ENCODE measurements at places on chromosomes 12 and 14.

- no peak for DNase-seq
These were observed 3.2 kb downstream of the DUSP6 start for GRCh38 chr12:89348894-89349699.

- DNase-seq = no peak
These were observed 3.2 kb upstream of the ATXN2 start for GRCh38 chr12:111602348-111602747.

DNA sequence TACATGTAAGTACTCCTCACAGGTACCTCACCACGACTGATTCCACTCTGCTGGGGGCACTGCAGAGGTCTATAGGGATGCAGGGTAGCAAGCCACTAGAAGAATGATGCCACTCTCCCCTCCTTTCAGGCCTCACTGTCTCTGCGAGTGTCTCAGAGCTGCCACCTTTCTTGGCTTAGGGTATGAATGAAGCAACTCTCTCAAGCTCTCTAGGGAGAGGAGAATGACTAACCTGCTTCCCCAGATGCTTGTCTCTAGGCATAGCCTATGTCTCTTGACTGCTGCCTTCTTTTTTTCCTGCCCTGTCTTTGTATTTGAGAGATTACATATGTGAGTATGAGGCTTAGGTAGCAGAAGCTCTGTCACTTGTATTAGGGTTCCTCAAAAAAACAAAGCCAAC is 566.5 kb upstream of the ATP2B1 start:
- no peak for DNase-seq

DNA sequence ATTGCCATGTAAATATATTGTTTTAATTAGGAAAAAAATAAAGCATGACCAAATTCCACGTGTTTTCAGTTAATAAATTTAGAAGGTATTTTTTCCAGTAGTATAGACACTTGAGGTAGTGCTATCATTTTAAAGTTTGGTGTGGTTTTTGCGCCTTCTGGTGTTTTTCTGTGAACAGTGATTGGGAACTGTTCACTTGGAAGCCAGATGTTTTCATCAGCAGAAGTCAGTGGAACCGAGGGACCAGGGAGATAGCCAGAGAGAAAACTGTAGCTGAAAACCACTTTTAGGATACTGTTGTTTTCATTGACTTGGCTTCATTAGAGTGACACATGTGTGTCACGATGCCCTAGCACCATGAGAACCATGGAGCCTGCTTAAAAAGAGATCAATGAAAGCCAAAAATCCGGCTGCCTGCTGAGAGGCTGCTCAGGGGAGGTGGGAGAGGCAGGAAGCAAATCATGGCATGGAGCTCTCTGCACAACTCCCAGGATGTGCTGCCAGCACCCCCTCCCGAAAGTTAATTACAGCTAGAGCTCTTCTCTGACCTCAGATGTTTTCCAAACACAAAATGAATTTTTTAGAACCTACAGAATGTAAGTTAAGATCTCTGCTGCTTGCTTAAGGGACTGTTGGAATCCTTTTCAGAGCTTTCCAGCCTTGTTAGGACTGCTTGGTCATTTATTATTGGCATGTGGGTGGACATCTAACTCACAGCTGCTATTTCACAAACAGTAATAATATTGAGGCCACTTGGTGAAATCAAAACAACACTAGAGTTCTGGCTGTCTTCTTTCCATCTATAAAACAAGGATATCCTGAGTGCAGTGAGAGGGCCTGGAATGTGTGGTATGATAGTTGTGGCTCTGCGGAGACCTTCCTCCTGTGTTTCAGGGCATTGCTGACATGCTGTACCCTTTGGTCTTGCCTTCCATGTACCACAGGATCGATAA is 192.3 kb downstream of the ANO4 start:
- DNase-seq = no peak

DNA sequence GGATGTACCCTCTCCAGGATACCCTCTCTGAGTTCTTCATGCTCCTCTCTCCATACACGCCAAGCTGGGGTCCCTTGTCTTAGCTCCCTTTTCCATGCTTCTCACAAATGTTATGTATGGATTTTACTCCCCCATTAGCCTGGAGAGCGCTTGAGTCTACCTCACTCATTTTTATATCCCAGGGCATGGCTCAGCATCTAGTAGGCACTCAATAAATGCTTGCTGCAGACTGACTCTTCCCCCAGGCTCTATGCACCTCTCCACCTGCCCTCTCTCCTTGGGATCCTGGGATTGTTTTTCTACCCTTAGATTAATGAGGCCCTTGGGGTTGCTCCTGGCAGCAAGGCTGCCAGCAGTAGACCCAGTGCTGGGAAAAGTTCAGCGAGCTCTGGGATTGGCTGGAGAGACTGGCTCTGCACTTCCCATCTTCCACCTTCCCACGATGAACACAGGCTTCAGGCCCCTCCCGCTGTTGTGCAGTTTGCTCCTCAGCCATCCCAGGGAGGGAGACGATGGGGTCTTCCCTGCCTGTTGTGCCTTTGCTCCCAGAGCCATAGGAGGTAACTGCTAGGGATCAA is 2.2 kb downstream of the NRIP2 start:
- no peak for DNase-seq
